Temporal lobe (tissue), 4 donors: ENCODE measurements at places on chromosomes 2 and 18. TPM values are rescaled to one million over a fixed set of nuclear protein-coding genes. Genes with fewer than 3 reads are reported as not detected.

PRKAG3 gene
- total RNA-seq: not detected

CFC1B gene
- not detected for total RNA-seq

DNPEP gene
- total RNA-seq: 11.1 TPM

ZNF804A gene
- total RNA-seq: 18.4 TPM

TYMS gene
- 5.2 TPM for total RNA-seq

EGR4 gene
- not detected for total RNA-seq

C2orf69 gene
- total RNA-seq: 25.6 TPM

VWC2L gene
- total RNA-seq: 3.2 TPM

NEURL3 gene
- not detected for total RNA-seq

UGT1A9 gene
- not detected for total RNA-seq

BOD1L2 gene
- not detected for total RNA-seq

PJVK gene
- total RNA-seq: 4.2 TPM

NETO1 gene
- total RNA-seq: 27.0 TPM

SPHKAP gene
- 37.4 TPM for total RNA-seq

ANKRD30BL gene
- total RNA-seq: 8.9 TPM

SLC30A3 gene
- total RNA-seq: 1.2 TPM

RAB27B gene
- total RNA-seq: 22.9 TPM

CYP26B1 gene
- 3.7 TPM for total RNA-seq

PSMD1 gene
- total RNA-seq: 82.9 TPM

SH2D6 gene
- total RNA-seq: 0.74 TPM

CPLX4 gene
- under 0.01 TPM for total RNA-seq

NT5C1B gene
- not detected for total RNA-seq

SALL3 gene
- total RNA-seq: 9.6 TPM

CNTNAP5 gene
- total RNA-seq: 26.6 TPM

IL1RL2 gene
- total RNA-seq: 0.74 TPM

GMCL1 gene
- total RNA-seq: 15.0 TPM

INO80C gene
- 11.3 TPM for total RNA-seq

TMEM178A gene
- 23.4 TPM for total RNA-seq

CAPN13 gene
- 0.25 TPM for total RNA-seq

MTHFD2 gene
- total RNA-seq: 12.3 TPM

ASIC4 gene
- 3.4 TPM for total RNA-seq

CRIM1 gene
- total RNA-seq: 52.1 TPM

DSG2 gene
- total RNA-seq: 3.2 TPM

EFR3B gene
- 56.1 TPM for total RNA-seq

KCNG2 gene
- 0.25 TPM for total RNA-seq

FAM237A gene
- total RNA-seq: not detected

SPR gene
- total RNA-seq: 1.2 TPM

FOXD4L1 gene
- 0.25 TPM for total RNA-seq

TET3 gene
- 21.4 TPM for total RNA-seq

TP53I3 gene
- total RNA-seq: 17.7 TPM

GKN2 gene
- total RNA-seq: 0.25 TPM

TUBA4B gene
- total RNA-seq: not detected

HNMT gene
- total RNA-seq: 34.2 TPM

ATIC gene
- total RNA-seq: 21.6 TPM

SLC9A4 gene
- total RNA-seq: 0.25 TPM

MPP4 gene
- 0.25 TPM for total RNA-seq

GALR1 gene
- under 0.01 TPM for total RNA-seq

EMX1 gene
- 11.1 TPM for total RNA-seq

KCNIP3 gene
- total RNA-seq: 3.0 TPM

TIMM21 gene
- 28.8 TPM for total RNA-seq

C2orf68 gene
- total RNA-seq: 16.0 TPM

MBP gene
- total RNA-seq: 10.1 TPM

FSIP2 gene
- 3.2 TPM for total RNA-seq

UGT1A3 gene
- not detected for total RNA-seq

ANTXR1 gene
- 13.3 TPM for total RNA-seq

INHBB gene
- 4.9 TPM for total RNA-seq

MLPH gene
- total RNA-seq: 0.98 TPM

PSMA8 gene
- not detected for total RNA-seq

CARF gene
- total RNA-seq: 20.9 TPM
